T-helper 2 cell (primary cell): ENCODE measurements at places on chromosomes 4 and X.
A peak's percentile ranks its signal among the peaks of the same experiment; 100 is the strongest.

DNA sequence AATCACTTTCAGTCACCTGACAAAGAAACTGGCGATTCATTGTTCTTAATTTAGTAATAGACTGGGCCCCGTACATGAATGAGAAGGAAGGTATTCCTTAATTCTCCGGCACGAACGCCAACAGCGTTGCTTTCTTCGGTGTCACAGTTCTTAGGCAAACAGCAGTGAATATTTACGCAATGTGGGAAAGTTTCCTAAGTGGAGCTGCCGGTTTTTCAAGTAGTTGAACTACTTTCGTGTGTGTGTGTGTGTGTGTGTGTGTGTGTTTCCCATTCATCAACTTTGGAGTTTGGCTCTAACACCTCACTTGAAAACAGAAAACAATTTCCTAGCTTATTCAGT, 651 bp downstream of the NXT2 start:
- DNase-seq = no peak

- DNase-seq = peak; percentile 19
These were observed 6.0 kb downstream of the HMGN5 start for GRCh38 chrX:81195712-81196111.

- no peak for DNase-seq
These were observed 107.7 kb downstream of the FAM53A start for GRCh38 chr4:1576304-1576960.

DNA sequence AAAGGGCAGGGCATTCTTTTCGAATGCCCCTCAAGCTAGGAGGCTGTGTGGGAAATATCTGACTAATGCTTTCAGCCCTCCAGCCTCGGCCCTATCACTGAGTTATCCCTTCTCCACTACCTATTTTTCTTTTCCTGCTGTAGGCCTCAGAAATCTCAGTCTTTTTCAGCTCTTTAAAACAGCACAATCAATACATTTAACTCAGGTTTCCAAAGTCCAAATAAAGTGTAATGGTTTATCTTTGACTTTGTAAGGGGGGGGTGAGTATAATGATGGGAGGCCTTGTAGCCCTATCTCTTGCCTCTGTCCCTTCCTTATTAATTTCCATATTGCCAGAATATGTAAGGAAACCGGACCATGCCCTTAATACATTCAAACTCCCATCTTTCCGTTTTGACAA, 1.6 kb upstream of the WNK3 start:
- DNase-seq = no peak

GRCh38 chrX:99572711-99573110, 837.4 kb downstream of the PCDH19 start:
- no peak for DNase-seq

DNA sequence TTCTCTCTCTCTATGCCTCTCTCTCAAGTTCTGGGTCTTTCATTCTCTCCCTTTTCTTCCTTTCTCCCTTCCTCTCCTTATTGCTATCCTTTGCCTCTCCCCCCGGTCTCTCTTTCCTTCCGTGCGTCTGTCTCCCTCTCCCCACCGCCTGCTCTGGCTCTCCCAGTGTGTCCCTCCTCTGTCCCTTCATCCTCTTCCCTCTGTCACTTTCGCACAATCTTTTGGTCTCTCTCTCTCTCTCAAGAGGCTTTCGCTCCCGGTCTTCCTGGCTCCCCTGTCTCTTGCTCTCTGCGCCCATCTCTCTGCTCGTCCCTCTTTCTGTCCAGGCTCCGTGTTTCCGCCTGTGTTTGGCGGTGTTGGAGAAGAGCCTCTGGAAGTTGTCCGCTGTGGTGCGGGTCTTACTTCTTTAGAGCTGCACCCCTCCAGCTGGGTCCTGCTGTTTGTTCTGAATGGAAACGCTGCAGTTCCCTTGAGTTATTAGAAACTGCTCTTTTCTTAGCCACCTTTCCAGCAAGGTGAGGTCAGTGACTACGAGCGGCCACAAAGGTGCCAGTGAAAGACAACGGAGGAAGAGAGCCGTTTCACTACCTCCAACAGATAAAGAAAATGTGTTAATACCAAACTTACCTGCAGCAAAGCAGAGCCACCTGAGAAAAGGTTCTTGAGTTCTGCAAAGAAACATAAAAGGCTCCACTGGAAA, 1.1 kb downstream of the BMPR1B start:
- DNase-seq = no peak

DNA sequence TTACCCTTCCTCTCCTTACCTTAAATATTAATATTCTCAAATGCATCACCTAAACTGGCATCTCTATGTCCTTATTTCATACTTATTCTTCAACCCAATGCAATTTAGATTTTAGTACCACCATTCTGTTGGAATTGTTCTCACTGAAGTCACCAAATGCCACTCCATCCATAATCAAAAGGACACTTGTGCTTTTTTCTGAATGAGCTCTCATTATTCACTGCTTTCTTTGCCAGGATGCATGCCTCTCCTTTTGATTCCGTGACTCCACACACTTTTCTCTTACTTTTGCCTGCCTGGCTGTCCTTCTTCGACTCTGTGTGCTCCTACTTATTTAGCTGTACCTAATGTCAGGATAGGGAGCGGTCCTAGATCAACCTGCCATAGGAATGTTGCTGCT, 633.1 kb upstream of the BOD1L1 start:
- DNase-seq = no peak

DNA sequence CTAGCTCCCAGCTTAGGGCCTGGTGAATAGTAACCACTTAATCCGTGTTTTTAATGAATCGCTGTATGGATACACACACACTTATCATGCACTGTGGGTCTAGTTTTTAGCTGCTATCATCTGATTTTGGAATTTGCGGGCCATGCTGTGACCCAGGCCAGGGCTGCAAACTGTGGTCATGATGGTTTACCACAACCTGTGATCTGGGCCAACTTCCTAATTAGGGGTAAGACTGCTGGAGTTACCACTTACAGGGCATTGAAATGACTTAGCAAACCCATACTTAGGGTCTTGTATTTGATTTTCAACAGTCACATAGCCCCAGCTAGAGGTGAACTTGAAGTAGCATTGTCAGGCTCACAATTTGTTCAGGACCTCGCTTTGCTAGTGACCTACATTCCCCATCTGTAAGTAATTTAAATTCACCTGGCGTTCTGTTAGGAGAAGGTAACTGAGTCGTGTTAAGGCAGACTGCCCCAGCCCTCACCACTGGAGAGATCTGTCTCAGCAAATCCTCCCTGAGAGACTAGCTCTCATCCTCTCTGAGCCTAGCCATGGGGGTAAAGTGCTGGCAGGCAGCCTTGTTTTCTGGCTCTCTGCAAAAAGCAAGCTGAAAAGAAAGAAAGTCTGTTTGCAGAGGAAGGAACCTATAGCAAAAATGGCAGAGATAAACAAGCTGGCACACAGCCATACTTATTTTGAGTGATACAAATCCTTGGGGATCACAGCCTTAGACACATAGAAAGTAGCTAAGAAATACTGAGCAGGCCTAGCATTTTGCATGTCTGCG, 33.8 kb upstream of the EGFL6 start:
- DNase-seq = no peak

- no peak for DNase-seq
These were observed 91.2 kb upstream of the SORBS2 start for GRCh38 chr4:185903205-185903604.

DNA sequence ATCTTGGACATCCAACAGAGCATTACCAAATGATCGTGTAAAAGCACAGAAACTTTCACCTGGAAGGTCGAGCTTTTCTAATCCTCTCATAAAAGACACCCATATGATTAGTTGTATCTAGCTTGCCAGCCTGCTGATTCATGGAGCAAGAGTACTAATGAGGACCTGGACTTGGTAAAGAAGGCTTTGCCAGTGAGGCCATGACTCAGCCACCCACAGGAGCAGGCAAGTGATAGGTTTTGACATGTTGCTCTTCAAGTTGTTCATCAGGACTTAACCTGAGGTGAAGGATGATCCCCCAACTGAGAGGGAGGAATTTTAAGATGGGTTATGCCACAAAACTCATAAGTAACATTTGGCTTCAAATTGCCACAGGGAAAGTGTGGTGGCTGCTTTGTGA, 24.7 kb upstream of the EPGN start:
- no peak for DNase-seq
